Renal cortex interstitium (tissue), 15 donors: ENCODE measurements at places on chromosomes 7 and 10. TPM values are rescaled to one million over a fixed set of nuclear protein-coding genes. Genes with fewer than 3 reads are reported as not detected.

H2BK1 gene
- not detected for polyA plus RNA-seq

DNA sequence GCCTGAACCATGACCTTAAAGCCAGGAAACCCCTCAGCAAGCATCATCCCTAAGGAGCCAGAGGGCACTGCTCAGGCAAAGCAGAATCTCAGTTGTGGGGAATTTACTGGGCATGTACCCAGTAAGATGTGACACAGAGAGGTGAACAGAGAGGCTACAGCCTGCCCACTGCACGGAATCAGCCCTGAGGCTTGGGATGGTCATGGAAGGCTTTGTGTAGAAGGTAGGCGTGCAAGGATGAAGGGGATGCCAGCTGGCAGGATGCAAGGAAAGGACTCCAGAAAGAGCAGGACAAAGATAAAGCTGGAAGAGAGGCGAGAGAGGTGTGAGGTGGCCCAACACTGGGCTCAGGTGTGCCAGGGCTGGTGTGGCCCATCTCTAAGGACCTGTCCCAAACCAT lies 2.4 kb upstream of the AIFM2 start:
- no peak for DNase-seq

GRCh38 chr7:44217852-44218402 lies 17.1 kb downstream of the YKT6 start:
- DNase-seq: no peak

DNA sequence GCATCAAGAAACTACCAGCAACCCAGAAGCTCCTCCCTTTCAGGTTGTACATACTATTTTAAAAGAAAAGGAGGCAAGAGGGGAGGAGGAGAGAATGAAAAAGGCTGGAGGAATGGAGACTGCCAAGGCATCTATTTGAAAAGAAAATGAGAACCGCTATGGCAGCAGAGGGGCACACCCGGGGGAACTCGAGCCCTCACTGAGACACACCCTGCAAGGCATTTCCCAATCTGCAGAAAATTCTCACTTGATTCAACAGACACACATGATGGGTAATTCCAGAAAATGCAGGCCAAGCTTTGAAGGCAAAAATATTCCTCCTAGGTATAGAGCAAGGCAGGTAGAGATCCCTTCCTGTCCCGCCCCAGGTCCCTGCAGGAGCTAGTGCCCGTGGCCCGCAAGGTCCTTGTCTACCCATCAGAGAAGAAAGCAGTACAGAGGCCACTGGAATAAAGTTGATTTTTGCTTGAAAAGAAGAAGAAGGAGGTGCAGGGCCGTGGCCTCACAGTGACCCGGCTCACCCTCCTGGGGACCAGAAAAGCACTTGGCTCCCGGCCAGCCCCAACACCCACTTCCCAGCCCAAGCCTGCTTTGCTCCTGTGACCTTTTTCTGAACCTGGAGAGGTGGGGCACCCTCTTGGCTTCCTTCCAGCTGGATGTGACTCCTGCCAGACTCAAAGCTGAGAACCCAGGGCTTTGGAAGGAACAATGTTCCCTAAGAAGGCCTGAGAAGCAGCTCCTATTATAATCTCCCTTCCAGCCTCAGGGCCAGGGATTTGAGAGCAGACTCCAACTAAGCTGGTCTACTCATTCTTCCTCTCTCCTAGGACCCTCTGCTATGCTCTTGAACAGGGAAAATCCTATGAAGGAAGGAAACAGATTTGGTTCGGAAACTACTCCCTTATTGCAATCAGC lies 6.2 kb upstream of the PIK3CG start:
- DNase-seq: no peak

HOXA13 gene
- polyA plus RNA-seq: not detected

LGI1 gene
- 4.2 TPM for polyA plus RNA-seq

CRYGN gene
- 3.6 TPM for polyA plus RNA-seq

TEX36 gene
- polyA plus RNA-seq: not detected

DNA sequence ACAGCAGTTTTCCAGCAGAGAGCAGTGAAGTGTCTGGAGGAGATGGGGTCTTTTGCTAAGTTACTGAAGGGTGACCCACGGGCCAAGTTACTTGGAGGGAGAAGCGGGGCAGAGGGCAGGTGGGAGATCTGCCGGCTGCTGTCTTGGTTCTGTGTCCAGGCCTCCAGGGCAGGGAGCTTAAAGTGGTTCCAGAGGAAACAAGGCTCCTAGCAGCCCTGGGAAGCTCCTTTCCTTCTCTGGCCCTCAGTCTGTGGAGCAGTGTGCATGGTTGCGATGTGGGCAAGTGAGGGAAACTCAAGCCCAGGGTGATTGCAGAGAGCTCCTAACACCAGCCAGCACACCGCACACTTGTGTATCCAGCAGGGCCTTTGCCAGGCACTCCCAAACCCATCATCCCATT lies 6.3 kb downstream of the GHRHR start:
- DNase-seq: no peak

DNA sequence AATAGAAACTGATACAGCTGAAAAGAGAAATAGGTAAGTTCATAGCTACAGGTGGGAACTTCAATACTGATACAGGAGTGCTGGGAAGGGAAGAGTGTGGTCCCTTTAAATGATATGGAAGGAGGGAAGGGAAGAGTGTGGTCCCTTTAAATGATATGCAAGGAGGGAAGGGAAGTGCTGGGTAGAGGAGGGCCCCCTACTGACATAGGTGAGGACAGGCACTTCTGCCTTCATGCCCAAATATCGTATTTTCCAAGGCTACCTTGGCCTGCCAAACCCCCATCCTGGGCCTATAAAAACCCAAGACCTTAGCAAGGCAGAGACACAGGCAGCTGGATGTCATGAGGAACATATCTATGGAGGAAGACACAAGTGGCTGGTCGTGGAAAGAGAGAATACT lies 92.3 kb downstream of the MAGI2 start:
- DNase-seq: no peak

TMEM168 gene
- polyA plus RNA-seq: 52.8 TPM

DNA sequence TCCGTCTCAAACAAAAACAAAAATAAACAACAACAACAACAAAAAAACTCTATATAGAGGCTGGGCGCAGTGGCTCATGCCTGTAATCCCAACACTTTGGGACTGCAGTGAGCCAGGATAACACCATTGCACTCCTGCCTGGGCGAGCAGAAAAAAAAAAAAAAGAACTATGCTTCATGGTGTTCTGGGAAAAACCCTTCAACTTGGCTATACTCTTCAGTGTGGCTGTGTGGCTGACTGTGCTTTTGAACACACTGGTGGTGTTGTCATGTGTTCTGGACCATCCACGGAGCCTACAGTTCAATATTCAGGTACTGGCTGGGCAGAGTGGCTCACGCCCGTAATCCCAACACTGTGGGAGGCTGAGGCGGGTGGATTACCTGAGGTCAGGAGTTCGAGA lies 26.5 kb downstream of the SNX8 start:
- no peak for DNase-seq

DNA sequence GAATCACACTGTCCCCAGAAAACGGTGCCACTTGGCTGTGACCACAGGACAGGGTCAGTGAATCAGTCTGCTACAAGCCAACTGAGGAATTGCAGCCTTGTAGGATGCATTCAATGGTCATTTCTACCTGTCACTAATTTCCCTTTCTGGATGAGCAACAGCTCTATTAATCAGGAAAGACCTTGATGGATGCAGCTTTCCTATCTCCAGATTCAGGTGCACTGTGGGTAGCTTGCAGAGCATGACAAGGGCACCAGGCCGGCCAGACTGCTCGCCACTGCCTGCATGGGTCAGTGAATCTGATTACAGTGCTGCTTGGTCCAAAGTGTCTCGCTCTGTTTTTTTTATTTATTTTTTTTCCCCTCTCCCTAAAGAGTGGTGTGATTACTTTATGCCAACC lies 506.8 kb upstream of the AUTS2 start:
- DNase-seq: no peak

DNA sequence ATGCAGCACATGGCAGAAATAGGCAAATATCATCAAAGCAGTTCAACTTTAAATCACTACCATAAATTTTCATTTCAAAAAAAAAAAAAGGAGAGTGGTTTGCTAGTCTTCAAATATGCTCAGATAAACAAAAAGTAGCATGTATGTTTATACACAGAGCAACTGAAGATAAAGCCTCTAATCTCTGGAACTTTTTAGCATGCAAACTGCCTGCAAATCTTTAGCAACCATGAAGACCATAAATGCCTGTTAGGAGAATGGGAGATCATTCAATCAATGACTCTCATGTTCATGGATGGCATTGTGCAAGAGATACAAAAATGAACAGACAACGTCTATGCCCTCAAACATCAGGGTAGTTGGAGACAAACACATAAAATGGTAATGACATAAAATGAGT lies 57.3 kb downstream of the ORC5 start:
- DNase-seq: no peak

- DNase-seq: no peak
Observed at GRCh38 chr7:74101061-74101681, 17.6 kb downstream of the LIMK1 start.

DNA sequence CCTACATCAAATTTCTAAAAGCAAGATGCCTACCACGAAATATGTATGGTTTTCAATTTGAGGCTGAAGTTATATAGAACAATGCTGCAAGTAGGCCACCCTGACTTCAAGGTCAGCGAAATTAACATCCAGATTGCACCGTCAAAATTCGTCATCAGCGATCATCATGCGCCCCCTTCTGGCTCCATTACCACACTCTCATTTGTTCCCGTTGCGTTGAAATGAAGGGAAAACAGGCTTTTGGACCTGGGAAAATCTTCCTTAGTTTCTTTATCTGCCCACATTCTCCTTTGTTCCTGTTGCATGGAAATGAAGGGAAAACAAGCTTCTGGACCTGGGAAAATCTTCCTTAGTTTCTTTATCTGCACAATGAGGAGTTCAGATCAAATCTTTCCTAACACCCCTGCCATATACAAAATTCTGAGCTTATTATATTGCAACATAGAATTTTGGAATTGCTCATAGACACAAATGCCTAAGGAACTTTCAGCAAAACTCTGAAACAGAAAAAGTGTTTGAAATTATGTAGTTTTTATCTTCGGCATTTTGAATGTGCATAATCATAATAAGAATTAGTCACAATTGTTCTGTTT lies 98.2 kb upstream of the PRKCQ start:
- DNase-seq: peak; percentile 30

GRCh38 chr7:38211940-38212339 lies 33.9 kb downstream of the STARD3NL start:
- DNase-seq: no peak

GRCh38 chr7:116161728-116162127 lies 48.6 kb upstream of the TES start:
- DNase-seq: no peak

DPYSL4 gene
- 22.5 TPM for polyA plus RNA-seq
